ENCODE measurements at places on chromosomes 16 and 17.

GRCh38 chr17:33679595-33679994 lies 386.5 kb upstream of the ASIC2 start:
- no peaks in the 10 kb centered on the region for H3K36me3 ChIP-seq
- no peak overlapping the region for H3K27ac ChIP-seq
- no peaks in the 10 kb centered on the region for H3K27me3 ChIP-seq
- no peak for DNase-seq

- H3K36me3 ChIP-seq = no peaks in the 10 kb centered on the region
- no peak overlapping the region for H3K4me3 ChIP-seq
- DNase-seq = no peak
- no peak overlapping the region for H3K27ac ChIP-seq
These were observed 2.5 kb downstream of the VASN start for GRCh38 chr16:4373909-4374742.

DNA sequence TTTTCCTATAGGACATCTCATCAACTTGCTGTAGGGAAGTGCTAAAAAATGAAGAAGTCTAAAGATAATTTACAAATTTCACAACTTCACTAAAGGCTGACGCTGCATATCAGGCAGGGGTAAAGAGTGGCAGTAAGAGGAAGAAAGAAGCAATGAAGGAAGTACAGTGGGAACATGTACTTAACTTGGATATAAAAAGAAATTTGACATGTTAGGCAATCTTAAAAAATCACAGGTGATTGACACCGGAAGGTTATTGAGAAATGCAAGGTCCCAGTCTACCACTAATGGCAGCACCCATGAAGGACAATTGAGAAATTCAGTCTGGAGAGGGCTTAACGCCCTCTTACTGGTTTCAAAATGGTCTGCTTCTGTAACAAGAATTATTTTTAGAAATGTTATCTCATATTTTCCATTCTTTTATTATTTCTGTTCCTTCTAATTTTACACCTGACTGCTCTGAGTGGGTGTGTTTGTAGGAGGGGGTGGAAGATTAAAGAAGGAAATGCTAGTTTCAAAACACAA lies 358.1 kb downstream of the KCNJ2 start:
- H3K36me3 ChIP-seq = no peaks in the 10 kb centered on the region
- no peaks in the 10 kb centered on the region for H3K27me3 ChIP-seq
- no peaks in the 10 kb centered on the region for H3K4me1 ChIP-seq
- DNase-seq = no peak
- H3K4me3 ChIP-seq = no peak overlapping the region

- no peak for DNase-seq
- no peak overlapping the region for H3K27ac ChIP-seq
- no peaks in the 10 kb centered on the region for H3K36me3 ChIP-seq
- H3K27me3 ChIP-seq = no peaks in the 10 kb centered on the region
These were observed 391.4 kb downstream of the WWOX start for GRCh38 chr16:78490847-78491246.

- no peak for DNase-seq
- H3K36me3 ChIP-seq = no peaks in the 10 kb centered on the region
- no peaks in the 10 kb centered on the region for H3K4me1 ChIP-seq
- H3K4me3 ChIP-seq = no peak within 1 kb of the TSS
These were observed at the start of gene TEKT1 for GRCh38 chr17:6831661-6832263. TEKT1 (minus strand) TSS chr17:6831729; CDS start chr17:6830376, 1,353 bp downstream.

DNA sequence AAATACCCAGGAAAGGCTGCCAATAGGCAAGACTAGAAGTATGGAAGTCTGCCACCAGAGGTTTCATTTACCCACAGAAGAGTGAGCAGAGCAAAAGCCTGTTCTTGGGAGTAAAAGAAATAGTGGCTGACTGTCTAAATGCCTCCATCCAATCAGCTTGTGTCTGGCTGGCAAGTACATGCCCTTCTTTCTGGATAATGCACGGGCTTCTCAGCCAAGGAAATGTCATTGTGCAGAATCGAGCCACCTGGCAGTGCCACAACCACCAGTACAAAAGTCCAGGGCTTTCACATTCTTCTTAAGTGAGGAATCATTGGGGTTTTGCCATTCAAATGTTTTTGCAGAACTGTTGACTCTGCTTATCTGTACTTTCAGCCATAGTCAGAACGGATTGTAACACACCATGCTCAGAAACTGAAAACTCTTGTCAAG lies 10.1 kb upstream of the ERCC4 start:
- DNase-seq = no peak
- H3K27ac ChIP-seq = no peak overlapping the region
- peaks cover 23% of the 10 kb centered on the region for H3K4me1 ChIP-seq
- H3K4me3 ChIP-seq = no peak overlapping the region
- no peaks in the 10 kb centered on the region for H3K27me3 ChIP-seq

DNA sequence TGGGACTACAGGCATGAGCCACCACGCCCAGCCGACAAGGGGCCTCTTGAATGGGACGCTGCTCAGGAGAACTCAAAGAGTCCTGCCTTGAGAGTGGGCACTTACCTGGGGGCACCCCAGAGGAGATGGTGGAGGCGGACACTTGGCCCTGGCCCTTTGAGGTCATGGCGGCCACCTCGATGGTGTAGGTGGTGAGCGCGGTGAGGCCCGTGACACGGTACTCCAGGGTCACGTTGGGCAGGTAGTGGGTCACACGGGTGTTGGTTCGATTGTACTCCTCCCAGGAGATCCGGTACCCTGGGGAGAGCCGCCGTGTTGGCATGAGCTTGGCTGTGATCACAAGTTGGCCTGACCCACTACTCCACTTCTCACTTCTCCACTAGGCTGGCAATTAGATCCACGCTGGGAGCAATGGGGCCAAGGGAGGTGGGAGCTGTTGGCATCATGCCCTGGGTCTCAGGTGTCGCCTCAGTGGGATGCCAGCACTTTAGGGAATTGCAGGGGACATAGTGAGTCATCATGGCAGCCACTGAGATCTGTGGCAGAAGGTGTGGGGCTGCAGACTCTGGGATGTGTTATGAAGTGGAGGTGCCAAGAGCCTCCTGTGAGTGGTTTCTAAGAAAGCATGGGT lies 89.2 kb upstream of the CDC42EP4 start:
- H3K4me1 ChIP-seq = no peaks in the 10 kb centered on the region
- H3K27ac ChIP-seq = no peak overlapping the region
- no peaks in the 10 kb centered on the region for H3K36me3 ChIP-seq
- H3K4me3 ChIP-seq = no peak overlapping the region
- DNase-seq = no peak

DNA sequence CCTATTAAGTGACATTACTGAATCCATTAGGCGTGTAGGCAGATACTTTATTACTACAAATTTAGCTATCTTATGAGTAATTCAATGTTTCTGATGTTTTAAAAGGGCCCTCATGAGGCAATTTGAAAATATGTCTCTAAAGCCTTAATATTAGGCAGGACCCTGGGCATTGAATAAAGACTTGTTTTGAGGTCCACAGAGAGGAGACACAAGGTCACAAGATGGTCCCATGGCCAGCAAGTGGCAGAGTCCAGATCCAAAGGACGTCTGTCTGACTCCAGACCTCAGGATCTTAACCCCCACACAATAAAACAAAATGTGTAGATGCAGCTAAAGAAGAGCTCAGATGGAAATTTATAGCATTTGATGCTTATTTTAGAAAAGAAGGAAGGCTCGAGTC lies 31.9 kb upstream of the HEATR6 start:
- H3K4me3 ChIP-seq = no peak overlapping the region
- peak; percentile 28 for DNase-seq
- H3K27ac ChIP-seq = no peak overlapping the region
- no peaks in the 10 kb centered on the region for H3K27me3 ChIP-seq

GRCh38 chr17:66951605-66951953 lies 12.9 kb upstream of the CACNG4 start:
- H3K36me3 ChIP-seq = no peaks in the 10 kb centered on the region
- H3K27me3 ChIP-seq = no peaks in the 10 kb centered on the region
- DNase-seq = no peak
- H3K27ac ChIP-seq = no peak overlapping the region
- H3K4me1 ChIP-seq = no peaks in the 10 kb centered on the region
- no peak overlapping the region for H3K4me3 ChIP-seq

- H3K4me3 ChIP-seq = no peak overlapping the region
- no peak for DNase-seq
- H3K27ac ChIP-seq = no peak overlapping the region
These were observed 3.7 kb upstream of the USP32 start for GRCh38 chr17:60395508-60396065.

GRCh38 chr16:59593194-59593661 lies 859.1 kb upstream of the GOT2 start:
- no peak overlapping the region for H3K4me3 ChIP-seq
- H3K27me3 ChIP-seq = no peaks in the 10 kb centered on the region
- DNase-seq = no peak
- no peaks in the 10 kb centered on the region for H3K36me3 ChIP-seq
- H3K27ac ChIP-seq = no peak overlapping the region

DNA sequence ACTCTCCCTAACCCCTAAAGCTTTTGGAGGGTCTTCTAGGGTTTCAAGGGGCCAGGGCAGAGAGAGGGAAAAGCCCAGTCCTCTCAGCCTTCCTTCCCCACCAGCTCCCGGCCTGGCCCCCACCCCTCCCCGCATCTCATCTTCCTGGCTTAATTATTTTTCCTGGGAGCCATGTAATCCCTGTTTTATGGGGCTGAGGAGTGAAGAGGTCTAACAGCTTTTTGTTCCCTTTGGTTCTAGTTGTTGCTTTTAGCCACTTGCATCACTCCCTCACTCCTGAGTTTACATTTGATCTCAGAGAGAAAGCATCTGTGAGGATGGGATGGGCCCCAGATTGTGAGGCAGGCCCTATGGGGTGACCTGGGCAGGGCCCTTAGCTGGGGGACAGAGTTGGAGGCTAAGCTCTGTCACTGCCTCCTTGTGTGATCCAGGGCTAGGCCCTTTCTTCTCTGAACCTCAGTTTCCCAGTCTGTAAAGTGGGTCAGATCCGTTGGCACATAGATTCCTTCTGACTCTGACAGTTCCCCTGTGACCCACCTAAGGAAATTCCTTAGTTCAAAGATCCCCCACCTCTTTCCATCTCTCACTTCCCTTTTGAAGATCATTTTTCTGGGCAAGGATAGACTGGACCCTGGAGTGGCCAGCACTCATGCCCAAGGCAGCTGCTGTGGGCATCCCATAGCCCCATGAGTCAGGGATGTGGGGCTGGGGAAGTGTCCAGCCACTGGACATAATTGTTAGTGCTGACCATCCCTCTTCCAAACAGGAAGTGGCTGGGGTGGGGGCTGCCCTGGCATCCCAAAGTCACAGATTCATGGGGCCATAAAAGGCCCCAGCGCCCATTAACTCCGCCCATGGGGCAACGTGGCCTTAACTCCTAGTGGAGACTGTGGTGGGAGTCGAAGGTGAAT lies 20.1 kb downstream of the UNC119 start:
- H3K27ac ChIP-seq = no peak overlapping the region
- no peaks in the 10 kb centered on the region for H3K36me3 ChIP-seq
- no peaks in the 10 kb centered on the region for H3K27me3 ChIP-seq
- no peaks in the 10 kb centered on the region for H3K4me1 ChIP-seq

- no peak overlapping the region for H3K4me3 ChIP-seq
- no peak overlapping the region for H3K27ac ChIP-seq
- H3K4me1 ChIP-seq = no peaks in the 10 kb centered on the region
- DNase-seq = no peak
These were observed 178.3 kb downstream of the CDK5R1 start for GRCh38 chr17:32664936-32665583.

- H3K27ac ChIP-seq = no peak overlapping the region
- H3K4me1 ChIP-seq = no peaks in the 10 kb centered on the region
- DNase-seq = no peak
- no peak overlapping the region for H3K4me3 ChIP-seq
- no peaks in the 10 kb centered on the region for H3K36me3 ChIP-seq
These were observed 42.2 kb upstream of the ALOX12 start for GRCh38 chr17:6953689-6954088.

DNA sequence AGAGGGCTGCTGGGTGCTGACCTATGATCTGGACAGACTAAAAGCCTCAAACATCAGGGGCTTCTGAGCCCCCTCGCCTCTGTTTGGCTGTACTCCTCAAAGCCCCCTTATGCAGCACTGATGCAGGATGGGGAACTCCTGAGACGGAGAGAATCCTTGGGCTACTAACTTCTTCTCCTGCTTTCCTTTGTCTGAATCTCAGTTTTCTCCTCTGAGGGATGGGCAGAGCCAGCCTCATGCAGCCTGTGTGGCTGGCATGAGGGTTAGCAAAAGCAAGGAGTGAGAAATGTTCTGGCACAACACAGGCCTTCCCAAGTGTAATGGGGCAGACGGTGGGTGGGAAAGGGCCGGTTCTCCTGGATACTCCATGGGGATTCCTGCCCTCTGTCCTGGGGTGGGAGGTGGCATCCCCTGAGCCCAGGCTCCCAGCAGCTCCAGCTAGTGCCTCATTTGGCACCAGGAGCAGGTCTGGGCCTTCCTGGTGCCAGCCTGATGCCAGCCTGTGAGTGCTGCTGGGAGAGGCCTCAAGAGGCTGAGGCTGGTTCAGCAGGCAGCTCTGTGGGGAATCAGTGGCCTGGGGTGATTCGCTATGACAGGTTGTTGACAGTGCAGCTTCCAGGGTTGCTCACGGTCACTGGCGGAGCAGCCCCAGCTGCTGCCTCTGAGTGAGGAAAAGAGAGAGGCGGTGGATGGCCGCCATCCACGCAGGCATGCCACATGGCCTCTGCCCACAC lies 4.0 kb upstream of the BRD7 start:
- no peak for DNase-seq
- no peak overlapping the region for H3K27ac ChIP-seq
- no peak overlapping the region for H3K4me3 ChIP-seq
- H3K27me3 ChIP-seq = no peaks in the 10 kb centered on the region
- peaks cover 4% of the 10 kb centered on the region for H3K4me1 ChIP-seq
- no peaks in the 10 kb centered on the region for H3K36me3 ChIP-seq

DNA sequence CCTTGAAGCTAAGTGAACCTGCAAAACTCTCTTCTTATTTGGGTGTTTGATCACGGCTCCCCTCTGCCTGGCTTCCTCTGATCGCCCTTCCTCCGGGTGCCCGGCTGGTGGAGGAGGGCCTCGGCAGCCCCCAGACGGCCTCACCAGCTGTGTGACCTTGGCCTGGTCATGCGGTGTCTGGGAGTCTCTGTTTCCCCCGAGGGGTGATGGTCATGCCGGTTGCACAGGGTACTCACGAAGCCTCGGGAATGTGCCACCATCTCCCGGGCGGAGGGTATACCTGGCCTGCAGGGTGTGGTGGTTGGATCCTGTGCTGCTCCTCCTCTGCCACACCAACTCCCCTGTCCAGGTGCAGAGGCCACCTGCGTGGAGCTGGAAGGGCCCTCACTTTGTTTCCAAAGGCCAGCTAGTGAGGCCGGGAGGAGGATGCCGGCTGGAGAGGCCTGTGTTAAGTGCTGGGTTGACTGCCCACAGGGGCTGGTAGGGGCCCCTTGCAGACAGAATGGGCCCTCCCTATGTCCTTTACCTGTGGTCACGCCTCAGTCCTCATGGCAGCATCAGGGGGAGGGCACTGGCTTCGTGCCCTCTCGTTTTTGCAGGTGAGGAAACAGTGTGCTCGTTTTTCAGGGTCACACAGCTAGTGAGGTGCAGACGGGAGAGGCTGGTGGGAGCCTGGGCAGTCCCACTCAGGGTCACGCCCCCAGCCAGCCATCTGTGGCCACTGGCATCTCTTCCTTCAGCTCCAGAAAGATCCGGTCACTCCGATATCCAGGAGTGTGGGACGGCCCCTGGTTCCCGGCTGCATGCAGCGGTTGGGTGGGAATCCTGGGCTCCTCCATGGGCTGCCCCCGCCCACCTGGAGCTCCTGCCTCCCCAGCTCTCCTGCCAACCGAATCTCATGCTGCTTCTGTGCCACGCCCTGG lies 148.5 kb upstream of the GSE1 start:
- H3K4me1 ChIP-seq = peaks cover 19% of the 10 kb centered on the region
- H3K27ac ChIP-seq = no peak overlapping the region
- H3K27me3 ChIP-seq = no peaks in the 10 kb centered on the region
- DNase-seq = no peak

- no peaks in the 10 kb centered on the region for H3K36me3 ChIP-seq
- peaks cover 60% of the 10 kb centered on the region for H3K4me1 ChIP-seq
These were observed 127.7 kb downstream of the PARN start for GRCh38 chr16:14502256-14502875.
